Motor neuron (in vitro differentiated cells): ENCODE measurements at places on chromosomes 12 and 14.
A peak's percentile ranks its signal among the peaks of the same experiment; 100 is the strongest.

GRCh38 chr14:51308866-51309265 is 68.8 kb downstream of the TMX1 start:
- no peak for ATAC-seq

DNA sequence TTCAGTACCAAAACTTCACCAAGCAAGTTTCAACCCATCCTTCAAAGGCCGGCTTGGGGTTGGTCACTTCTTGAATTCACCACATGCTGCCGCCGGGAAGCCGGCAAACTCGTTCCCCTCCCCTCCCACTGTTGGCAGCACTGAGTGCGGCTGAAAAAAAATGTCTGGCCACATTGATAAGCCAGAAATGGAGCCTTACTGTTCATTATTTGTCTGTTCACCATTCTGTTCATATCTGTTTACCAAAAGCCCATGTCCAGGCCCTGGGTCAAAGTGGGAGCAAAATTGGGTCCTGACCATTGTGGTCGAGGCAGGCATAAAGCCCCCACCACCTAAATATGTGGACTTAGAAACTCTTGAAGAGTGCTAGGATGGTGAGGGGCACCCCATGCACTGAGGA is 7.3 kb upstream of the HSP90AA1 start:
- no peak for ATAC-seq

DNA sequence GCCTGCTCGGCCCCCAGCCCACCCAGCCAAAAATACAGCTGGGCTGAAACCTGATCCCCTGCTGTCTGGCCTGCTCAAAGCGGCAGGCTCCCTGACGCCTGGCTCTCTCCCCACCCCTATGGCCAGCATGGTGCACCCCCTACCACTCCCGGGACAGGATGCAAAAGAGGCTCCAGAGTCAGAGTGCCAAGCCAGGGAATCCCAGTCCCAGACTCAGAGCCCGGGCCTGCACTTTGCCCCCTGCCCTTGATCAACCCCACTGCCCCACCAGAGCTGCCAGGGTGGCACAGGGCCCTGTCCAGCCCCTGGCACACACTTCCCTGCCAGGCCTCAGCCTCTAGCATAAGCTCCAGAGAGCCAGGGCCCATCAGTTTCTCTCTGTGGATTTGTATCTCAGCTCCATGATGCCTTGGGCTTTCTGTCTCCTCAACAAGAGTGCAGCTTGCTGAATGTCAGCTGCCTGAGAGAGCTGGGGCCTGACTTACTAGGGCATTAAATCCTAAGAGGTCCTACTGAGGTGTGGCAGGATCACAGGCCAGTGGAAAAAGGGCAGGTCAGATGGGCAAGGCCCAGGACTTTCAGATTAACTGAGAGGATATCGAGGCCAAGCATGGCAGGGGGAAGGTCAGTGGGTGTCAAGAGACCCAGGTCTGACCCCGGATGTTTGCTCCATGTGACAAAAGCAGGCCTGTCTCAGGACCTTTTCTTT is 13.9 kb downstream of the ACVRL1 start:
- ATAC-seq = no peak

DNA sequence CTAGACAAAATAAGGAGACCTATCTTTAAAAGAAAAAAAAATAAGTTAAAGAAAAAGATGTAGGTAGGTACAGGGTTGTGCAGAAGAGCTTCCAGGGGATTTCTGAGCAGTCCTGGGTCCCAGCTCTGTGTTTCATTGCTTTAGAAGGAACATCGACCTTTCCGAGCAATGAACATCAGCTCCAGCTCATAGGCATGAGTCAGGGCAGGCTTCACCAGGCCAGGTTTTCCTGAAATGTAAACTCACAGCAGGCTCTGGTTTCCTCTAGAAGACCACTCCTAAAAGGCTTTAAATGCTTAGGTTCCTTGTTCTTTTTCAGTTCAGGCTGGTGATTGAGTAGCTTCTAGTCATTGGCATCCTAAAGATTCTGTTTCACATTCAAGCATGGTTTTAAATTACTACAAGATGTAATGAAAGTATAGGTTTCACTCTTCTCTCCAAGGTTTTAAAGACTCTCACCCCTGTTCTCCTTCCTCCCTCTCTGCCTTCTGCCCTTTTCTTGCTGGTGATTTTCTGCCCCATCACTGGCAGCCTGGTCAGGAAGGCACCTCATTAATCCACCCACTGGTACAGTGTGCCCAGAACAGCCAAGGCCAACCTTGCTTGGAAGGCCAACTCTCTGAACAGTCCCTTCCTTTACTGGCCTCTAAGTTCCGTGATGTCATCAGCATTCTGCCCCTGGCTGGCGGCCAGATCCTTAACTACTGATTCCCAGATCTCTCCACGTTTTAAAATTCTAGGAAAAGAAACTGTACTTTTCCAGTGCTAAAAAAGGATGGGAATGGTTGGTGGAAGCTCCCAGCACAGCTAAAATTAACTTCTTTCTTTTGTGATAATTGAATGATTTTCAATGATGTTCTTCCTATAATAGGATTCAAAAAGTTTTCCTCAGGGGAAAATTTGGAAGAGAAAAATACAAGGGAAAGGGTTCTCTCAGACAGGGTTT is 109.4 kb upstream of the HIF1A start:
- ATAC-seq = peak; percentile 54

DNA sequence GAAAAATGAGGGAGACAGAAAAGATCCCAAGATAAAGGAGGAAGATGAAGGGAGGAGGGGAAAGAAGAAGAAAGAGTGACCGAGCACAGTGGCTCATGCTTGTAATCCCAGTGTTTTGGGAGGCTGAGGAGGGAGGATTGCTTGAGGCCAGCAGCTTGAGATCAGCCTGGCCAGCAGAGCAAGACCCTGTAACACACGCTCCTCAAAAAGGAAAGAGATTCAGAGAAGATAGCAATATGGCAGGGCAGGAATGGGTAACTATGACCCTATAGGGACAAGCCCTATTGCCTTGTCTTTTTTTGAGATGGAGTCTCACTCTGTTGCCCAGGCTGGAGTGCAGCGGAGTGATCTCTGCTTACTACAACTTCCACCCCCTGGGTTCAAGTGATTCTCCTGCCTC is 116.9 kb upstream of the MAP1LC3B2 start:
- no peak for ATAC-seq

GRCh38 chr12:92785563-92785950 is 82.8 kb downstream of the PLEKHG7 start:
- no peak for ATAC-seq

DNA sequence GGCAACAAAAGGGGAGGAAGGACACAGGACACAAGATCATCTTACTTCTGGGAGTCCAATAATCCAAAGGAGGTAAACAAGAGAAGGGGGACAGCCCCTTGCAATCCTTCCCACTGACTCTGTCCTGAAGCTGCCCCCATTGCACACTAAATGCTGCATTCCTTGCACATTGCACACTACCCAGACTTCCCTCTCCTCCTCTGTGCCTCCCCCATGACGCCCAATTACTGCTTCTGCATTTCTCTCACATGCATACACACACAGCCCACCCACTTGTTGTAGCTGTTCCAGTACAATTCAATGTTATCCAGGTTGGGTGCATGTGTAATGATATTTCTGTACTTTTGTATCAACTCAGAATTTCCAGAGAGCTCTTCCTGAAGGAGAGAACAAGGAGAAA is 5.5 kb downstream of the NDRG2 start:
- ATAC-seq = no peak

DNA sequence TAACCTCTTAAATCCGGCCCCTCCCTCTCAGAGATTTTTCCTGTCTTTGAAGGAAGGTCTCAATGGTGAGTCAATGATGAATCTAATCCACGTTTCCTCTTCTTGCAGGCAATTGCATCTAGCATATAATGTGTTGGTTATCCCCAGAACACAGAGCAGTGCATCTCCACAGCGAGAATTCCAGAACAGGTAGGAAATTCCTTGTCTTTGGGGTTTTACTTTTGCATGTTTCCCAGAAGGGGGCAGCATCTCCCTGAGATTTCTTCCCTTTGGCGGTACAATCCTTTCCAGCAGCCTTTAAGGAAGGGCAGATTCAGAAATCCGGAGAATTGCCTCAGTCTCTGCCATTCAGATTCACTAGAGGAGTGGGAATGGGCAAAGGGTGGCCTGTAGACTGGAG is 128.0 kb downstream of the KCNA5 start:
- peak; percentile 31 for ATAC-seq

DNA sequence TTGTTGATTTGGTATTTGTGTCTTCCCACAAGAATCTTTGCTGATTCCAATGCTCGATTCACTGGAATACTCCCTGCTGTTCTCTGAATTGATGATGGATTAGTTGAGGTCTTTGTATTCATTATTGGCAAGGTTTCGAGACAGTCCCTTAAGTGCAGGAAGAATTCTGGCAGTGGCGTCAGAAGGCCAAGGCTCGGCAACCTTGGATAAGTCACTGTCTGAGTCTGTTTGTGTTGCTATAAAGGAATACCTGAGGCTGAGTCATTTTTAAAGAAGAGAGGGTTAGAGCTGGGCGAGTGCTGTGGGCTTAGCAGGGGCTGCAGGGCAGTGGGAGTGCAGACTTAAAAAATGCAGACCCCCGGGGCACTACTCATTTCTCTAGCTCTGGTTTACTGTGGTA is 56.9 kb downstream of the CHST11 start:
- no peak for ATAC-seq
